ENCODE measurements at places on chromosomes 4 and X.
A peak's percentile ranks its signal among the peaks of the same experiment; 100 is the strongest.

DNA sequence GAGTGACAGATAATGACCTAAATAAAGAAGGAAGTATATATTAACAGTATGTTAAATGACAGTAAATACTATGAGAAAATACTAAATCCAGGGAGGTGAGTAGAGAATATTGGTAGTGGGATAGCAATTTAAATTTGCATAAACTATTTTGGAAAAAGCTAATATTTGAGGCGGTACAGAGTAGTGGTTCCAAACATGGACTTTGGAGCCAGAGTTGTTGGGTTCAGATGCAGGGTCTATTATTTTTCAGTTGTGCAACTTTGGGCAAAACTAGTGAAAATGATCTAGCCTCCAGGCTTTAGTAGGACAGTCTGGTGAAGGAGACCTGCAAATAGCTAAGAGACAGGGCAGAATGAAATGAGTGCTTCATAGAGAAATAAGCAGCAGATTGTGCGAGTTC is 84.8 kb upstream of the SOX3 start:
- no peak for DNase-seq

- no peak for DNase-seq
These were observed 128.2 kb downstream of the C4orf51 start for GRCh38 chr4:145808021-145808650.

DNA sequence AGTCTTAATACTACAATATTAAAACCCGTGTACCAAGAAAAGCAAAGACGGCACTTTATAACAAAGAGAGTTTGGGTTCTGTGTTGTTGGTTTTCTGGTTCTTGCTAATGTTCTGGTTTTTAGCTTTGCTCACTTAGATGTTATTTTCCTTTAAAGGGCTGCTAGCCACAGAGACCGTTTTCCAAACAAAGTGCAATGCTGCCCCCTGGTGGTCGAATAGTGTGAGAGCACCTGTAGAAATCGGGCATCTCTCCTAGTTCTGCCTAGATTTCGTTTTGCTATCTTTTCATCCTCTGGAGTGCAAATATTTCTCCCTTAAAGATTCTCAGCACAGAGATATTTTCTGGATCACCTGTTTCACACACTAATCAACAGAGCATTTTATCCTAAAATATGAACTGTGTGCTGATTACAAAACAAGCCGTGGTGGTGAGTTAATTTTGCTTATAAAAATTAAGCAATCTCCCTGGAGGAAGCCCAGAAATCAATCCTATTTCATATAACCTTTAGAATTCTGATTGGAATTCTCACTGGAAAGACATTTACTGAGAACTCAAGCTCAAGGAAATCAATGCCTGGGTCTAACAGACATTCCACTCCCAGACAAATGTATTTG is 334.5 kb upstream of the NOCT start:
- DNase-seq, result peak; percentile 65

DNA sequence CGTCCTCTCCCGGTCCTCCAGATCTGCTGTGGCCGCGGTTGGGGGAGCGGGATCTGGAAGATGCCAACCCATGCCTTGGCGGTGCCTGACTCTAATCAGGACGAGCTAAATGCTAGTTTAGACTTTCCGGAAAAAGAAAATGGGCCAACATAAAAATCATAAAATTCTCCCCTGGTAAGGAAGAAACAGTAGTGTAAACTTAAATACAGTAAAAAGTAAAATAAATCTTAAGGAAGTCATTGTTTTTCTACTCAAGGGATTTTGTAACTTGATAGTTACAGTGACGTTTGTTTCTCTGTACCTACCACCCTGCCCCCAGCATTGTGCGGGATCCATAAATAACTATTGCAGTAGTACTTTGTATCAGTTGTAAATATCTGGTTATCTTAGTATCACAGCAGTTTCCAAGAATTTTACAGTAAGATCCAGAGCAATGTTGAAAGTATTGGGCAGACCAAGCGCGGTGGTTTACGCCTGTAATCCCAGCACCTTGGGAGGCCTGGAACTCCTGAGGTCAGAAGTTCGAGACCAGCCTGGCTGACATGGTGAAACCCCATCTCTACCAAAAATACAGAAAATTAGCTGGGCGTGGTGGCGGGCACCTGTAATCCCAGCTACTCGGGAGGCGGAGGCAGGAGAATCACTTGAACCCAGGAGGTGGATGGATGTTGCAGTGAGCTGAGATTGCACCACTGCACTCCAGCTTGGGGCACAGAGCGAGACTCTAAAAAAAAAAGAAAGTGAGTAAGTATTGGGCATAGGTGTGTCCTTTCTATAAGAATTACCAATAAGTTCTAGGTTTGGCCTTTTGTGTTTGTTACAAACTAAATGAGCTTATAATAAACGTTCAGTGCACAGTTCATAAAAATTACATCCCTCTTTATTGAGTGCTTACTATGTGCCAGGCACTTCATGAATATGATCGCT is 1.0 kb upstream of the PLA2G12A start:
- no peak for DNase-seq

GRCh38 chr4:189090174-189090814 is 850.4 kb upstream of the FRG1 start:
- peak; percentile 7 for DNase-seq

DNA sequence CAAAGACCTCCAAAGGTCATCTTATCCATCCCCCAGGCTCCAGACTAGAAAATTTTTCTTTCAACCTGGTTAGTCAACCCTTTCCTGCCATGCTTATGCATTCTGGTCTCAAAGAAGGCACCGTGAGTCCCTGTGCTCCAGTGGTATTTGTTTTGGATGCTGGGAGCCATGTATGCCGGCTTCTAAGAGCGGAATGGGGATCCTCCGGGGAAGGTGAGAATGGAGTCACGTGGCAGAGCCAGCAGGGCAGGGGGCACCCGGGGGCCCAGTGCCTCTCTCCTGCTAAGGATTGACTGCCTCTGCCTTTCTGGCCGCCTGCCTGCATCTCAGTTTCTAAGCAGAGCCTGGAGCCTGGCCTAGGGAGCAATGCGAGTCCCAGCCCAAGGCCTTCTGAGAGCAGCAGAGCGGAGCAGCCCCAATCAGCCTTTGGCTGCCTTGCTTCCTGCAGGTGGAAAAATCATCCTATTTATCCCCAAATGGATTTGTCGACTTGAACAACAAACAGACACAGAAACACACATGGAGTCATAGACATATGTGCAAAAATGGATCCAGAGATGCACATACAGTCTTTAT is 141.0 kb downstream of the PJA1 start:
- no peak for DNase-seq

DNA sequence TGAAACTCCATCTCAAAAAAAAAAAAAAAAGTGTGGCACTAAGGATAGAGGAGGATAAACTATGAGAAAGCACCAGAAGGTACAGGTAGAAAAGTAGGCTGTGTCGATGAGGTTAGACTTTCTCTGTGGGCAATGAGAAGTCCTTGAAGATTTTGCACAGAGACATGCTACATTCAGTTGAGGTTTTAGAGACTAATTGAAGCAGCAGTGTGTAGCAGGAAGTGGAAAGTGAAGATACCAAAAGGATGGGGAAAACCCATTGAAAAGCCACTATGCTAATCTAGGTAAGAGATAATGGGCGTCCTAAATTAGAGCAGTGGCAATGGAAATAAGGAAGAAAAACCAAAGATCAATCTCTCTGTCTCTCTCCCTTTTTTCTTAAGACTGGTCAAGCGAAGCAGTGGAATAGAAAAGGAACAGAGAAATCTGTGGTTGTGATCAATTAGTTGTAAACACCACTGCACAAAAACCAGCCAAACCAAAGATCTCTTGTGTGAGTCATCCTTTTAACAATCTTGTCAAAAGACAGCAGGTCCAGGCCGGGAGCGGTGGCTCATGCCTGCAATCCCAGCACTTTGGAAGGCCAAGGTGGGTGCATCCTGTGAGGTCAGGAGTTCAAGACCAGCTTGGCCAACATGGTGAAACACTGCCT is 3.5 kb downstream of the SPINK2 start:
- peak; percentile 44 for DNase-seq

- no peak for DNase-seq
These were observed 53.8 kb downstream of the ACOX3 start for GRCh38 chr4:8386731-8387130.

DNA sequence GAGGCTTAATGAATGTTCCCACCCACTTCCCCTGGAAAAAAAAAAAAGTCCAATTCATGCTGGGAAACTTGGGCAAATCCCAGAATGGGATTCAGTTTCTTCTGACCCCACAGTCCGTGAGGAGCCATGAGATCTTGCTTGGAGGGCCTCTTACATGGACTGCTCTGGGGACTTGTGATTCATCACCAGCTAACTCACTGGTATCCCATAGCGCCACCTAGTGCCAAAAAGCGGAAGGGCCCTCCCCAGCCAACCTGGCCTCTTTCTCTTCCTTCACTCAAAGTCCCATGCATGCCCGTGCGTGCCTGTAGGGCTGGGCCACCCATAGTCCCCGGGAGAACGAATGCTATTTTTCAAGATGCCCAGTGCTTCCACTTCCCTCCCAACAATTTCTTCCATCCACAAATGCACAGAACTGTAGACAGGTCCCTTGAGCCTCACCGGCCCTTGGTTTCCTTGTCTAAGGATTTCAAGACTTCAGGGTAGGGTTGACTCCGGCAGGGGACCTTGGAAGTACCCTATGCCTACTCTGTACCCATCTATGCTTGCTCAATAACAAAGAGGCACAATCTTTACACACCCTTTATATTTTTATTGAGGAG is 5.1 kb downstream of the RTL5 start:
- DNase-seq, result peak; percentile 98

- no peak for DNase-seq
These were observed 150.9 kb downstream of the SPRY1 start for GRCh38 chr4:123547216-123548165.

GRCh38 chrX:56232221-56233082 is at the start of gene KLF8:
Gene KLF8, plus strand, starts transcription at chrX:56232356. Its CDS starts 979 bp downstream, at chrX:56233335.
- DNase-seq, result peak; percentile 9

DNA sequence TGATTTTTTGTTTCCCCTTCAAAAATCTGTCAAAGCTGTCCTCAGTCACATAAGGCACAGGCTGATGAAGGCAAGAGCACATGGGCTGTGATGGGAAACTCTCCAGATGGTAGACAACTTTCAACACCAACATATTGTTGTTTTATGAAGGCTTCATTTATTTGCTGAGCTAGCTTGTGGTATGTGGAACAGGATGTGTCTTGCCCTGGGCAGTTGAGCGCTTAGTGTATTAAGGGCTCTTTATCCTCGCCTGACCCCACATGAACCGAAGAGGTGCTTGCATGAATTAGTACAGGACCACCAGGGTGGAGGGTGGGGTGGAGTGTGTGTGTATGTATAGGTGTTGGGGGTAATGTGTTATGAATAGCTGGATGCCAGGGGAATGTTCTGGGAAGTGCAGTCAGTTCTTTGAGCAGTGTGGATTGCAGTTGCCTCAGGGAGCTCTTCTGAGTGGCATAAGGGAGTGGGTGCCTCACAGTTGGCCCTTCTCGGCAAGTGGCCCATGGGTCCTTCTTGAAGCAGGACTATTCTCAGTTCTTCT is 103.1 kb downstream of the PHEX start:
- no peak for DNase-seq

GRCh38 chr4:17578482-17578891 is 1.5 kb downstream of the LAP3 start:
- peak; percentile 63 for DNase-seq

GRCh38 chr4:140198942-140199341 is 45.0 kb upstream of the MAML3 start:
- DNase-seq, result no peak

DNA sequence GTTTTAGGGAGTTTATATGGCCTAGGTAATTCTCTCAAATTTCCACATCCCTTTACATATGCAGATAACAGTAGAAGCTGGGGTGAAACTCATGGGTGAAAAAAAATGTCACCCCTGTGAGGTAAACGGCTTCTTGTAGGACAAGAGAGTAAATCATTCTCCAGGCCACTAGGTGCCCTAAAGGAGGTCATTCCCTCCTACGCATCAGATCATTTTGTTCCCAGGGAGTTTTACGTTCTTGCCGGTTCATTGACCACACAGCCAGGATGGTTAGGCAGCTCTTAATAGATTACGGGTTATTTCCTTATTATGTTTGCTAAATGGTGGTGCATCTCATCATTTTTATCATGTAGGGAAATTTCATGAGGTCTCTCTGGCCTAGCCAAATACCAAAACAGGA is 225.8 kb upstream of the NOCT start:
- DNase-seq, result no peak

GRCh38 chrX:151776181-151776731 is 41.7 kb downstream of the CNGA2 start:
- DNase-seq, result no peak

All from KBM-7 (cell line).